Activated naive CD8-positive, alpha-beta T cell treated with anti-CD3 and anti-CD28 coated beads for 36 hours (primary cell): ENCODE measurements at places on chromosomes 2 and 18.

- DNase-seq, result no peak
Measured at GRCh38 chr2:218853766-218854165, 5.8 kb upstream of the WNT6 start.

GRCh38 chr2:72116081-72116533 lies 31.6 kb downstream of the CYP26B1 start:
- DNase-seq, result no peak

DNA sequence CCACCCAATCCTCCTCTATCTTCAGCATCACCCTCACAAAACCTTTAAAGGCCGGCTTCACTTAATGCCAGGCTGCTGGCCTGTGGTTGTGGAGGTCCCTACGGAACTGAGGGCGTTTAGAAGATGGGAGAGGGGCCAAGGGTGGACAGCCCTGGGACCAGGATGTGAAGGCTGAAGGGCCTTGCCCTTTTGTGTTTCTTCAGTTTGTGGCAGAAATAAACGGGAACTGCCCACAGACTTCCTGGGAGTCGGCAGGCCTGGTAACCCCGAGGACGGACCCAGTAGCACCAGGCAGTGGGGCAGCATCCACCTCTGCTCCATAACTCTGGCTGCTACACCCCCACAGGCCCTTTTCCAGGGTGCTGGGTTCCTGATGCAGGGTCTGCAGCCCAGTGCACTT lies 51.3 kb downstream of the LYPD1 start:
- no peak for DNase-seq

DNA sequence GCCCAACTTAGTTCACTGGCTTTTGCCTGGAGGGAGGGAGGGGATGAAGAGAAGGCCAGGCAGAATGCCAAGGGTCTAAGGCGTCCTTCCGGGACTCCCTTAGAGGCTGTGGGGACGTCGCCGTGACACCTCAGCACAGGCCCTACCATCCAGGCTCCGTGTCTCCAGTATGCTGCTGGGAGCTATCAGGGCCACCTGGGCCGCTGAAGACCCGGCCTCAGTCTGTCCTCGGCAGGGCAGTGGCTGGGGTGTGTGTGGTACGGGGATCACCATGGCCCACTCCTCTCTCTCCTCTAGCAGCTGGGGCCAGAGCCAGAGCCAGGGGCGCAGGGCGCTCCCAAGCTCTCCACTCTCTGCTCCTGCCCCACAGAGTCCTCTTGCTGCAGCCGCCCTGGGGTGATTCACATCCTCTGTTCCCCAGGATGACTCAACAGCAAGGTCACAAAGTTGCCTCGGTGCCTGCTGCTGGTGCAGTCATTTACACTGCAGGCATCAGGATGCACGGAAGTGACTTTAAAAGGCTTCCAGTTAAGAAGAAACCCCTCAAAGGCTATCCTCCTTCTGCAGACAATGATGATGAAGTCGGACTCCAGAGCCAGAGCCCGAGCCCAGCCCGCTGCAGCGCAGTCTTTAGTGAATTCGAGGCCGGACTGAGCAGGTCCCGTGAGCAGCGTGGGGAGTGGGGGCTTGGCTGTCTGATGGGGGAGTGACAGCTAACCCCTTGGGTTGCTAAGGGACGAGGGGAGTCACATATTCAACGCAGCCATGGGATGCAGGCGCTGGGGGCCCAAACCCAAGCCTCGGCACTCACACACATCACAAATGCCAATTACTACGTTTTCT lies 31.9 kb downstream of the SNORC start:
- DNase-seq, result no peak

DNA sequence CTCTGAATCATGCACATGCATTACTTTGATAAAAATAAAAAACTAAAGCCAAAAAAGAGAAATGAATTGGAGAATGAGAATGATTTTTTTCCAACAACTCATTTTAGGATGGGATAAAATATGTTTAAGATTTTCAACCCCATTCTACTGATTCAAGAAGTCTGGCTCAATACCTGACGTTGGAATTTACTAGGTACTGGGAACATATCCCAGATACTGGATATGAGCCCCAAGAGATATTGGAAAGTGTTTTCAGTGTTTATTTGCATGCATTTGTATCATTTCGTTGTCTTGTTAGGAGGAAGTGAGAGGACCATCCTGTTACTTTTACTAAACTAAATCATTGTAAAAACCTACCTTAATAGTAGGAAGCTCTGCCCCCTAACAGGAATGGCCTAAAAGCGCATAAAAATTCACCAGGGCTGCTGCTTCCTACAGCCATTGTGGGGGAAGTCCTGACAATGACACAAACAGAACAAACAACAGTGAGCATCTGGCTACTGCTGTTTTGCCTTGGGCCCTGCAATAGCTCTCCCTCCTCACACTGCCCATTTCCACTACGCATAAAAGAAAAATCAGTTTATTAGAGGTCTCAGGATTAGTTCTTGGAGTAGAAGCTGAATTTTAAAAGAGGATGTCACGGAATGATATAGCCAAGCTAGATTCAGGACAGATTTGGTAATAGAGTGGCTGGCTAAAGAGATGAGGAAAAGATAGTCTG lies 35.2 kb downstream of the ANKAR start:
- no peak for DNase-seq

- DNase-seq, result peak; percentile 82
Measured at GRCh38 chr18:46917108-46917802, at the start of the genes KATNAL2 and PIAS2. KATNAL2 (plus strand) TSS chr18:46917602; CDS start chr18:46946873, 29,271 bp downstream. PIAS2 (minus strand) TSS chr18:46917507; CDS start chr18:46917345, 162 bp downstream.

GRCh38 chr2:7437141-7437540 lies 519.9 kb downstream of the RNF144A start:
- DNase-seq, result no peak

GRCh38 chr2:219460424-219460926 lies 25.8 kb downstream of the SPEG start:
- DNase-seq, result no peak

GRCh38 chr2:55587-56448 lies 9.5 kb upstream of the FAM110C start:
- no peak for DNase-seq

GRCh38 chr2:48912110-48912509 lies 156.6 kb upstream of the LHCGR start:
- DNase-seq, result no peak

DNA sequence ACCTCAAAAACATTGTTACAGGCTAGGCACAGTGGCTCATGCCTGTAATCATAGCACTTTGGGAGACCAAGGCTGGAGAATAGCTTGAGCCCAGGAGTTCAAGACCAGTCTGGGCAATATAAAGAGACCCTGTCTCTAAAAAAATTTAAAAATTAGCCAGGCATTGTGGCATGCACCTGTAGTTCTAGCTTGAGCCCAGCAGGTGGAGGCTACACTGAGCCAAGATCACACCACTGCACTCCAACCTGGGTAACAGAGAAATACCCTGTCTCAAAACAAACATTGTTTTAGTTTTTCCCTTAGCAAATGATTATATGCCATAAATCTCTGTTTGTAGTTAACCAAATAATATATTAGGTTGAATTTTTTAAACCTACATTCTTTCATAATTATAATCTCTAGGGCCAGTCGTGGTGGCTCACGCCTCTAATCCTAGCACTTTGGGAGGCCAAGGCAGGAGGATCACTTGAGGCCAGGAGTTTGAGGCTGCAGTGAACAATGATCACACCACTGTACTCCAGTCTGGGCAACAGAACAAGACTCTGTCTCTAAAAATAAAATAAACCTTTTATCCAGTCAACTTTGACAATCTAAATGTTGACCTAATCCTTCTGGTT lies 13.3 kb upstream of the CYP20A1 start:
- peak; percentile 9 for DNase-seq

DNA sequence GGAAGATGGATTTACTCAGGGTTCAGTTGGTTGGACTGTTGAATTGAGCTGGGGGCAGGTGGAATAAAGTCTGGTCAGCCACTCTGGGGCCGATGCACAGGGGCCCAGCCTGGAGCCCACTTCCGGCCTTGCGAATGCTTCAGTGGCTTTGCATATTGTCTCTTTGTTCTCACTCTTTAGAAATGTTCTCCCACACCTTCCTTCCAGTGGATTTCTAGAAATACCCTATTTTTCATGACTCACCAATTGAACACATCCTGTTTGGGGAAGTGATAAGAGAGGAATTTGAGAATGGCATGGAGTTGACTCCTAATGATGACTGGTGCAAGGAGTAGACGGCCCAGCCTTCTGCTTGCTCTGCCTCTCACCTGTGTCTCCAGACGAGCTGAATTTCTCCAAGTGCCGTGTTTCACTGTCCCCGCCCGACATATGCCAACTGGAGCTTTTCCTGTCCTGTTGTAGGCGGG lies 28.1 kb downstream of the ASAP2 start:
- DNase-seq, result no peak

DNA sequence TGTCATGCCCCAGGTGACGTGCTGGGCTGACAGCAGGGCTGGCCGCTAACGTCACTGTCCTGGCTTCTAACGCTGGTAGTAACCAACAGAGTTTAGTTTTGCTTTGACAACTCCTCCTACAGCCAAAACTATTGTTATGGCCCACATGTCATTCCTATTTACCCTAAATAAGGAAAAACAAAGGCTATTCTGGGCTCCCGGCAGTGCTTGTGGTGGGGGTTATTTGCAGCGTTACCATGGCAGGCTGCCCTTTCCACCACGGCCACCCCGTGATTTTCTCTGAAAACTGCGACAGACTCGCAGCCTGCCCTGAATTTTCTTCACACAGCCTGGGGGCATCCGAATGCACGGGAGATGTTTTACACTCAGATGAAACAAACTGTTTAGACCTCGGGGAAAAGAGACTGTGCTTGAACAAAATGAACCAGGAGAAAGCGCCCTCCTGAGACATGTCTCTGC lies 115.2 kb downstream of the FAM210A start:
- peak; percentile 42 for DNase-seq

DNA sequence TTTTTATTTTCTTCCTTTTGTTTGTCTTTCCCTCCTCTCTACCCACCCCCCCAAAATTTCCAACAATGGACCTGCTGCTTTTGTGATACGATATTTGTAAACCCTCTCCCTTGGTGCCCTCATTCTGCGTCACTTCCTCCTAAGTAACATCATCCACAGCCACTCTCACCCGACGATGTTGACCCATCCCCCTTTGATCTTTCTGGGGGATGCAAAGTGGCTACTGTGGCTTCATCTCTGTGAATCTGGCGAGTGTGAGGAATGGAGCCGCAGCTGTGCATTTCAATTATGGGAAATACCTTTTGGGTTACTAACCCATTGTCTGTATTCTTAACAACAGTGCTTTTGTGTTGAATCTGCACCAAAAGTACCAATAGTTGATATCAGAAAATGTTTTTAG lies 19.4 kb downstream of the ANTXR1 start:
- DNase-seq, result no peak

DNA sequence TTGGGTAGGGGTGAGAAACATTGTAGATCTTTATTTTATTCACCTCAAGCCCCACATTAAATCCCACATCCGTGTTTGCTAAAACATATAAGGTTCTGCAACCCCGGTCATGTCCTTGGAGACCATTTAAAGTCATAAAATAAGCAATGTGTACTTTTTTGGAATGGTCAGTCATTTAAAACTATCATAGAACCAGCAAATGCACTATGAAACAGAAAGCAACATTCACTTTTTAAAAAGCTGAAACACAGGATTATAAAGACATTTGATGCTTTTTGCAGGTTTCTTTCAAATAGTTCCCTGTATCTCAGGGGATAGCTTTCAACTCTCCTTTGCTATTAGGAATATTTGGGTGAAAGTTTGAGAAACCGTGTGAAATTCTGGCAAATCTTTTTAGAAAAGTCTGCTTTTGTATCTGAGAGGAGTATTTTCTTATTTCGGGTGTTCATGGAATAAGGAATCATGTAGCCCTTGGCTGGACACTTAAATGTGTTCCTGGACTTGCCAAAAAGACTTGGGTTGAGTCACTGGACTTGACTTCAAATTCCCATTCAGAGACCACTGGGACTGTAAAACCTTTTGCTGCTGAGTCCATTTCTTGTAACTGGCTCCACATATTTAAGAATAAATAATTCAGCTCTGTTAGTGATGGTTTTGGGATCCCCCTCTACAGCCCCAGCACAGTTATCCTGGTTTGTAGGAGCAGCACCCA lies 5.9 kb upstream of the CETN1 start:
- DNase-seq, result no peak

- DNase-seq, result no peak
Measured at GRCh38 chr2:150491943-150492342, 4.5 kb upstream of the RND3 start.

DNA sequence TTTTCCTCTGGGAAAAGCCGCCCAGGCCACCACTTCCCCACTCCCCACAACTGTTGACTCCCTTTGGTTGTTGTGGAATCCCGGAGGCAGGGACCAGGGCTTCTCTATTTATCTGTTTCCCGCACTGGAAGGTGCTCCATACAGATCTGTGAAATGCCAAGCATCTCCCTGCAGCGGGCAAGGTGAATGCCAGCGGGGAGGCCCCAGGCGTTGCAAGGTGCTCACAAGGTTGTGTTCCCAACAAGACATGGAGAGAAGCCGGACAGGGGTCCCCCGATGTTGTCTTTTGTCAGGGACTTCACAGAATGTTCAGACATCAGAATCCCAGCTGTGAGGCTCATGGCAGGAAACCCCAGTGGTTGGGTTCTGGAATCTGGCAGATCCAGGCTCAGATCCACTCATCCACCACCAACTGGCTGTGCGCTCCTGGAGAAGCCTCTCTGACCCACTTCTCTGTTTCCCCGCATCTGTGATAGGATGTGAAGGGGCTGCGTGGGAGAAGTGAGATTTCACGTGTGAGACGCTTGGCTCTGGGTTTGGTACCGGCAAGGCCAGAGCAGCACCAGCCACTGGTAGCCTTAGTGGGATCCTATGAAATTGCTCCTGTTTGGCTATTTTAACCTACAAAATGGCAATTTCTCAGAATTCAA lies 8.6 kb upstream of the NEU2 start:
- no peak for DNase-seq

DNA sequence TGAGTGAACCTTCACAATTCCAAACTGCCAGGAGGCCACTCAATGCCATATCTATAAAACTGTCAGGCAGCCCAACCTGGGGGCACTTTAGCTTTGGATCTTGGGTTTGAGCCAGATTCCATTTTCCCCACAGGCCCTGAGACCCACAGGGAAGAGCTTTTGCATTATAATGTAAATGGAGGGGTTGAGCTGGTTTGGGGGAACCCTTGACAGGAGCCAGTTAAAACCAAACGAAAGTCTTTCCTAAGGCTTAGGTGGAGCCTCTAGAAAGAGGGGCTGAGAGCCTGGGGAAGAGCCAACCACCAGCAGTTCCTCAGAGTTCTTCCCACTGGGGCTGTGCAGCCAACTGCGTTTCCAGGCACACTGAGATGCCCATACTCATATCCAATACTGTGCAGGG lies 42.7 kb downstream of the BCL11A start:
- DNase-seq, result no peak

GRCh38 chr18:21049306-21049705 lies 62.3 kb downstream of the ROCK1 start:
- no peak for DNase-seq
